Neural crest cell (in vitro differentiated cells): ENCODE measurements at places on chromosomes 2 and 18. TPM values are rescaled to one million over a fixed set of nuclear protein-coding genes. Genes with fewer than 3 reads are reported as not detected.

- DNase-seq = no peak
Measured at GRCh38 chr18:44123743-44124142, 556.9 kb upstream of the SETBP1 start.

- DNase-seq = no peak
Measured at GRCh38 chr18:478681-479080, 21.8 kb downstream of the COLEC12 start.

- peak; percentile 38 for DNase-seq
Measured at GRCh38 chr2:102975996-102976975, 214.5 kb downstream of the TMEM182 start.

- DNase-seq = no peak
Measured at GRCh38 chr2:72630767-72631166, 195.1 kb downstream of the EXOC6B start.

- DNase-seq = no peak
Measured at GRCh38 chr2:222796413-222797103, 64.3 kb upstream of the ACSL3 start.

GRCh38 chr18:49884959-49885358 lies 71.6 kb upstream of the ACAA2 start:
- DNase-seq = no peak

DNA sequence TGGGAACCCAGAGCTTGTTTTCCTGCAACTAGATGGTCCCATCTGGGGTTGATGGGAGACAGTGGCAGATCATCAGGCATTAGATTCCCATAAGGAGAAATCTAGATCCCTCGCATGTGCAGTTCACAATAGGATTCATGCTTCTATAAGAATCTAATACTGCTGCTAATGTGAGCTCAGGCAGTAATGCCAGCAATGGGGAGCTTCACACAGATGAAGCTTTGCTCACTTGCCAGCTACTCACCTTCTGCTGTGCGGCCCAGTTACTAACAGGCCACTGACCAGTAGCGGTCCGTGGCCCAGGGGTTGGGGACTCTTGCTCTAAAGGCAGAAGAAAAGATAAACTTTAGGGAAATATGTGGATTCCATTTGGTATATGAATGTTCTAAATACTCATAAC lies 192.9 kb downstream of the AFF3 start:
- DNase-seq = no peak

GRCh38 chr2:68741805-68742306 lies 7.2 kb downstream of the ARHGAP25 start:
- DNase-seq = no peak

- no peak for DNase-seq
Measured at GRCh38 chr2:241432824-241433448, 75.4 kb downstream of the STK25 start.

RASGRP3 gene
- total RNA-seq = 0.07 TPM in 1 of 2 replicates, not detected in the other

RAB31 gene
- total RNA-seq = 18.9 and 23.6 TPM in 2 replicates

G6PC2 gene
- not detected in 2 replicates for total RNA-seq

REG1A gene
- total RNA-seq = not detected in 2 replicates

TMEM198 gene
- 15.7 and 16.4 TPM in 2 replicates for total RNA-seq
